ENCODE measurements at places on chromosomes 13 and 19.

- no peak for DNase-seq
Observed at GRCh38 chr13:44296856-44297255, 76.8 kb upstream of the SERP2 start.

GRCh38 chr13:29676941-29677452, 81.5 kb upstream of the SLC7A1 start:
- no peak for DNase-seq

GRCh38 chr19:39834287-39834841, 402 bp upstream of the DYRK1B start:
- DNase-seq: no peak

DNA sequence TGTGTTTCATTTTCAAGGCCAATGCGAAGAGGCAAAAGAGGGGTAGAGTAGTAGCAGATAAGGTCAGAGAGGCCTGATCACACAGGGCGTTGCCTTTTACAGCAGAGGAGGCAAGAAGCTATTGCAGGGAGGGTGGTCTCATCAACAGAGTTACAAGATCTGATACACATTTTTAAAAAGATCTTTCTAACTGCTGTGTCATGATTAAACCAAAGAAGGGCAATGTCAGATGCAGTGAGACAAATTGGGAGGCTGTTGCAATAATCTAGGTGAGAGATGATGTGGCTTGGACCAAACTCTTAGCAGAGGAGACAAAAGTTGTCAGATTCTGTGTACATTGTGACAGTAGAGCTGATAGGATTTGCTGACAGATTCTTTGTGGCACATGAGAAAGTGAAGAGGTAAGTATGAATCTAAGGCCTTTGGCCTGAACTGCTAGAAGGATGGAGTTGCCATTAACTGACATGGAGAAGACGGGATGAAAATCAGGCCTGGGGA, 13.0 kb upstream of the LRRC63 start:
- DNase-seq: no peak

- no peak for DNase-seq
Observed at GRCh38 chr19:46944918-46945628, 74.6 kb upstream of the NPAS1 start.

Measured in T-helper 22 cell (primary cell).